ENCODE measurements at places on chromosomes 4 and X.

DNA sequence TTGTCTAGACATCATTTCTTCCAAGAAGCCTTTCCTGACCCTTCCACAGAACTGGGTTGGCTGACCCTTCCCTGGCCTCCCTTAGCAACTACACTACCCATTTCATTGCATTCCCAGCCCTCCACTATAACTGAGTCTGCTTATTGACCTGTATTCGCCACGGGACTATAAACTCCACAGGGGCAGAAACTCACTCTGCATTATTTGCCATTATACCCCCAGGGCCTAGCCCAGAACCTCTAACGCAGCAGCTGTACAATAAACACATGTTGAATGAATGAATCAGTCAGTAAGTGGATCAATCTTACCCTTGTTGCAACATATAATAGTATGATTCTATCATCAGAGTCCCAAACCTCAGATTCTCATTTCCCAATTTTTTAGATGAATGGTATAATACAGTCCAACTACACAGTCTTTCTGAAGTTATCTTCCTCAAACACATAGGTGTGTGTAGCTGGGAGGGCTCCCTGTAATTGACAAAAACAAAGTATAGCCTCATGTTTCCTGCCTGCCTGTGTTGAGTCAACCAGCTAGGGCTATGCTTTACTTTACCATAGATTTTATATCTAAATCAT, 209.3 kb downstream of the CHIC2 start:
- DNase-seq, result no peak

- no peak for DNase-seq
Observed at GRCh38 chr4:67727124-67727850, 26.3 kb upstream of the UBA6 start.

- no peak for DNase-seq
Observed at GRCh38 chr4:73646117-73646516, 25.9 kb upstream of the RASSF6 start.

- DNase-seq, result no peak
Observed at GRCh38 chrX:2846992-2847391, 18.3 kb downstream of the GYG2 start.

GRCh38 chr4:85837439-85837733, 362.4 kb downstream of the ARHGAP24 start:
- no peak for DNase-seq

GRCh38 chr4:48224606-48225005, 45.0 kb downstream of the TEC start:
- DNase-seq, result no peak

DNA sequence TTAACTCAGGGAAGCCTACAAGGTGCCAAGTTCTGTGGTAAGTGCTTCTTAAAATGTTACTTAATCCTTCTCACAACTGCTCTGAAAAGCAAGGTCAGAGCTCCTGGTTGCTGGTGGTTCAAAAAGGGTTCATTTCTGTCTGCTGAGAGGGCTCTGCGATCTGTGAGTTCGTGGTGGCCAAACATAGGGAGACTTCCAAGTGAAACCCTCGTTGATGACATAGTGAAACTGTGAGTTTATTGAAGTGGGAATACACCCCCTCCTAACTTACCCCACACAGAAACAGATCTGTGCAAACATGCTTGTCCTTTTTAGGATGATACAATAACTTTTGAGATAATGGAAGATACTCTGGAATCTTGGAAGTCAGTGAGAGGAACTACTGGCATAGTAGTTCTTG, 164.8 kb upstream of the PGRMC2 start:
- no peak for DNase-seq

DNA sequence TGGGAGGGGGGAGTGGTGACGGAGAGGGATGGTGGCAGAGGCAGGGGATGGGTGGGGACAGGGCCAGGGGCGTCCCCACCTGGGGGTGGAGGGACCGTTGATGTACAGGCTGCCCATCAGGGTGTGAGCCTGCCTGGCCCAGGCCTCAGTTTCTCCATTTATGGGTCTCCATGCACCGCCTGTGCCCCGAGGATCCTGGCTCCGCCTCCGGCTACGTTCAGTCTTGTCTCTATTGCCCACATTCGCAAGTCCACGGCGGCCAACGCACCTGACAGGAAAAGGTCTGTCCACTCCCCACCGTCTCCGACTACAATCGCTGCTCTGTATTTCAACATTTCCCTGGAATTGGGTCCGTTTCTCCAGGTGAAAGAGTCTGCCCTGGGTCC, 96.3 kb upstream of the NKX1-1 start:
- no peak for DNase-seq

GRCh38 chrX:87727620-87728019, 210.0 kb downstream of the KLHL4 start:
- DNase-seq, result no peak

Measured in stimulated activated CD4-positive, alpha-beta T cell treated with anti-CD3 and anti-CD28 coated beads, Interleukin-12 subunit alpha, Interleukin-12 subunit beta, amount 100 ng/mL, for 24 hours (primary cell).